ENCODE measurements at places on chromosomes 3 and 15.

DNA sequence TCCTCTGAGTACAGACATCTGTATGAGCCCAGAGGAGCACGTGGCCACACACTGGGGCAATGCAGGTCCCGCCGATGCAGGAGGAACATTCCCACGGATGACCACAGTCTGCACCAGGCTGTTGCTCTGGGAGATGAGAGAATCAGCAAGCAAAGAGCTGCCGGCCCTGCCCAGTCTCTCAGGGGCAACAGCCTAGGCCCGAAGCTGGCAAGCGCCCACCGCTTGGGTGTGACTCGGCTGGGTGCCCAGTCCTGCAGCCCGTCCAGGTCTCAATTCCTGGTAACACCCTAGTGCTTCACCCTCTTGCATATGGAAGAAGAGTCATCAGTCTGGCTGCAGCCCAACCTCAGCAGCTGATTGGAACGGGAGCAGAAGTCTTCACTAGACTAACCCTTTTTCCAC lies 153.7 kb upstream of the HES1 start:
- no peak for DNase-seq

GRCh38 chr15:38176155-38176554 lies 76.5 kb upstream of the SPRED1 start:
- DNase-seq, result no peak

- DNase-seq, result no peak
These were observed 267.3 kb downstream of the FOXP1 start for GRCh38 chr3:71316066-71316777.

- DNase-seq, result no peak
These were observed 19.5 kb downstream of the EIF4E3 start for GRCh38 chr3:71705681-71706080.

All from NAMALWA (cell line).